ENCODE measurements at places on chromosomes 4 and X. TPM values are rescaled to one million over a fixed set of nuclear protein-coding genes. Genes with fewer than 3 reads are reported as not detected.

CYBB gene
- not detected for total RNA-seq

ZCCHC4 gene
- 13.4 TPM for total RNA-seq

NPY1R gene
- total RNA-seq: 16.6 TPM

FDCSP gene
- total RNA-seq: not detected

REPS2 gene
- total RNA-seq: 0.17 TPM

TMEM255A gene
- 0.41 TPM for total RNA-seq

DAPP1 gene
- total RNA-seq: not detected

ZMAT1 gene
- total RNA-seq: 0.70 TPM

GAGE12F gene
- total RNA-seq: not detected

ACE2 gene
- not detected for total RNA-seq

FATE1 gene
- not detected for total RNA-seq

PWWP3B gene
- not detected for total RNA-seq

AMTN gene
- not detected for total RNA-seq

PNMA5 gene
- not detected for total RNA-seq

TLR6 gene
- total RNA-seq: 6.2 TPM

USO1 gene
- total RNA-seq: 28.1 TPM

CXCL6 gene
- total RNA-seq: not detected

REELD1 gene
- not detected for total RNA-seq

BTC gene
- 0.61 TPM for total RNA-seq

AWAT2 gene
- not detected for total RNA-seq

COX7B gene
- total RNA-seq: 597 TPM

KIAA1210 gene
- total RNA-seq: not detected

DRD5 gene
- not detected for total RNA-seq

CENPE gene
- 4.3 TPM for total RNA-seq

MAGEA2B gene
- total RNA-seq: not detected

ARX gene
- total RNA-seq: not detected

AIFM1 gene
- 29.7 TPM for total RNA-seq

TMPRSS11B gene
- total RNA-seq: not detected

SUPT20HL2 gene
- total RNA-seq: not detected

SYTL5 gene
- not detected for total RNA-seq

CFAP47 gene
- 3.4 TPM for total RNA-seq

NSG1 gene
- total RNA-seq: 3.0 TPM

USP53 gene
- total RNA-seq: 4.7 TPM

CCSER1 gene
- 2.3 TPM for total RNA-seq

CAPN6 gene
- total RNA-seq: not detected

SSX3 gene
- total RNA-seq: not detected

LGI2 gene
- total RNA-seq: not detected

MAGEA2 gene
- total RNA-seq: not detected

RS1 gene
- not detected for total RNA-seq
